Lower lobe of right lung (tissue), 2 donors: ENCODE measurements at places on chromosomes 11 and 22.

- no peak for DNase-seq
Measured at GRCh38 chr11:109077291-109077920, 344.6 kb upstream of the C11orf87 start.

DNA sequence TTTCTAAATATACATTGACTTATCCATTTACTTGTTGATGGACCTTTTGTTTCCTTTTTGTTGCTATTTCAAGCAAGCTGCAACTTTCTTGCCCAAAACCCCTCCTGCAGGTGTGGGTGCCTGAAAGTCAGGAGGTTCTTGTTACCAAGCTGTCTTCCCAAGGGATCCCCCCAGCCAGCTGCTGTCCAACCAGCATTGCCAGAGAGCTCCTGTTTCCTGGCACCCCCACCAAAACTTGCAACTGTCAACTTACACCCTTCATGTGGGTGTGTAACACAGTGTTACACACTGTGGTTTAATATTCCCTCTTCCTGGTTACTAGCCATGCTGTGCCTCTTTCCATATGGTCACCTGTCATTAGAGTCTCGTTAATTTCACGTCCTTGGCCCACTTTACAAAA, 1.6 kb upstream of the KRTAP5-1 start:
- DNase-seq, result no peak

DNA sequence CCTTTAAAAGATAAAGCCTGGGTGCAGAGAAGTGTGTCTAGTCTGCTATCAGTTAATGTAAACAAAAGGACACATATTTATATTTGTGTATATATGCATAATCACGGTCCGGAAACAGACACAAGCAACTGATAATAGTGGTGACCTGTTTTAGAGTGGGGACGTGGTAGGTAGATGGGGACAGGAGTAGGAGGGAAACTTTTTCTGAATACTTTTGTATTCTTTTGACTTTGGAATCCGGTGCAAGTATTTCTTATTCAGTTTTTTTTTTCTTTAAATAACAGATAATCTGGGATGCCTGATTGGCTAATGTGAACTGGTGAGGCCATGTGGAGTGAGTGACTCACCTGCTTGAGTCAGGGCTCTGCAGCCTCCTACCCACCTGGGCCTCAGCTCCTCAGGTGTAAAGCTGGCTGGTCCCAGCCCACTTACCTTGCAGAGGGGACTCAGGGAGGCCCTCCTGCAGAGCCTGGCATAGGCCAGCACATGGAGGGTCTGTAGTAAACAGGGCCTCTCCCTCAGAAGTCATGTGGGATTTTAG, 15.3 kb downstream of the MICAL2 start:
- no peak for DNase-seq

DNA sequence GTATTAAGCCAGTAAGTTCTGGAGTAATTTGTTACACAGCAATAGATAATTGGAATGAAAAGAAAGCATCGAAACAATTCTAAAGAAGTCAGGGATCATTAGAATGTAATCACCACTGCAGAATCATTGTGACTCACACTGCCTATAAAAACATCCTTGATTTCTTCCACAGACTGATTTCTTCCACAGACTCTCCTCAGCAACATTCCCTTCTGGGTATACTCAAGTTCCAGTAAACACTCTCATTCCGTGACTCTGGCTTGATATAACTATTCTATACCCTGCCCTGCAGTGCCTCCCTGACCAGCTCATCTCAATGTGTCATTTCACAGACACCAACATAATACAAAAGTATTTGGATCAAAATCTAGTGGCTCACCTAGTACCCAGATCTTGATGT, 120.5 kb downstream of the BBOX1 start:
- DNase-seq, result no peak

DNA sequence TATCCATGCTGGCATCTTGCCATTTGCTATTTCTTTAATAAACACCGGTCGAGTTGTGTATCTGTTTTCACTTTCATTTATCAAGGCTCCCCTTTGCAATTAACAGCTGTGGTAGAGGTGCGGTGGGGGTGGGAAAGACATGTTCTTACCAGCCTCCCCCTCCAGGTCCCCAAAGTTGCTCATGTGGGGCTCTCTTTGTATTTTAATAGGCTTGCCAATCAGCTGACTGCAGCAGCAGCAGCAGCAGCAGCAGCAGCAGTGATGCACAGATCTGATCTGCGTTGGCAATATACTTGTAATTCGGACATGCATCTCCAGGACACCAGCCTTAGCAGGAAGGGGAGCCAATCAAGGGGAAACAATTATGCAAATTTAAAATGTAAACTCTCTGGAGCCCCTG, 40.3 kb upstream of the E2F8 start:
- no peak for DNase-seq

DNA sequence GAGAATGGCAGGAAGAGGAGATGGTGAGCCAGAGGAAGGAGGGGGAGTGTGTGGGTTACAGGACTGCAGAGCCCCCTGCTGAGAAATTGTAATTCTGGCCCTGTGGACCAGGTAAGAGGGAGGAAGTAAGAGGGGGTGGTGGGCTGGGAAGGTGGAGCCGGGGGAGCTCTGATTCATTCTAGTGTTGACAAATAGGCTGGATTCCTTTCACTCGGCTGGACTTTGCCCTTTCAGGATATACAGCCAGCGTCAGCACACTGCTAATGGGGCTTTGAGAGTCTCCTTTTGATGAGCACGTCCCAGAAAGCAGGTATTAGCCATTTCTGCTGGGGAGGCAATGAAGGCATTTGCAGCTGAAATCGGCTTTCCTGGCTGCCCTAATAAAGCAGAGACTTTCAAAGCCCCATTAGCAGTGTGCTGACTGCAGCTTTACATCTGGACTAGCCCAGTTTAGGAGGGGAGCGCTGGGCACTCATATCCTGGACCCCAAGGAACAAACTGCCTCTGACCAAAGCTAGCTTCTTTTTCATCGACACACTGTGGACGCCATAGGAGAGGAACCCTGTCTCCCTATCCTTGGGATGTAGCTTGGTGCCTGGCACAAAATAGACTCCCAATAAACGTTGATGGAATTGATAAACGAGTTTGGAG, 44.8 kb upstream of the CADM1 start:
- no peak for DNase-seq

DNA sequence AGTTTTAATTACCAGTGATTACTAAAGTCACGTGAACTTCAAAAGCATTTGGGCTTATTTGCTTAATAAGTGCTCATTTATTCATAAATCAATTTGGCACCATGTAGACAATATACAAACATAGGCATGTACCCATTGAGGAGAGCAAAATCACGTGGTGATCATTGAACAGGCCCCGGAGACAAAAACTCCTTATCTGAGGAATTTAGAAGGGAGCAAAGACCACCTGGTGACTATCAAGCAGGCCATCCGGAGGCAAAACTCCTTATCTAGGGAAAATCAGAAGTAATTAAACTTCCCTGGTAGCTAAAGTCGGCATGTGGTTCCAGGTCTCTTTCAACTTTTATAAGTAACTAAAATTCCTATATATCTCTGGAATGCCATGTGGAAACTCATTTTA, 5.7 kb upstream of the BTBD10 start:
- DNase-seq, result no peak

GRCh38 chr11:96035740-96036078, 111.8 kb upstream of the MTMR2 start:
- no peak for DNase-seq

GRCh38 chr22:22609291-22609690, 35.1 kb upstream of the GGTLC2 start:
- no peak for DNase-seq

- no peak for DNase-seq
Measured at GRCh38 chr11:100467821-100468508, 219.1 kb upstream of the ARHGAP42 start.

GRCh38 chr11:67387069-67387468, 4.7 kb upstream of the RAD9A start:
- no peak for DNase-seq

GRCh38 chr22:45164270-45165088, 754 bp downstream of the NUP50 start:
- peak; percentile 55 for DNase-seq

- DNase-seq, result no peak
Measured at GRCh38 chr22:45335021-45335818, 25.5 kb downstream of the FAM118A start.
